Fibroblast of the aortic adventitia (primary cell): ENCODE measurements at places on chromosomes 1 and 21.

DNA sequence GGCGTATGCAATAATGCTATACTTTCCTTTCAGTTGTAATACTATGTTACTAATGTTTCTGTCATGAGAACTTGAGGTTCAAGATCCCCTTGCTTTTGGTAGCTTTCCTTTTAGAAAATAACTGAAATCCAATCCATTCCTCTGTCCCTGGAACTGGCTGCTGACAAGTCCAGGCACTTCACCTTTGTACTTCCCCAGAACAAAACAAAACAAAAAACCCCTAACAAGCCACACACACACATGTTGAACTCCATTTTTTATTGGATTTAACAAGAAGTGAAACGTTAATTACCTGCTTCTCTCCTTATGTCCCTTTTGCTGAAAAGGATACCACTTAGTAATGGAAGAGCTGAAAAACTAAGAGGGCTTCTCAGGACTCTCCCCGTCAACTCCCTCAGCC is 26.1 kb upstream of the SDC3 start:
- DNase-seq: no peak

DNA sequence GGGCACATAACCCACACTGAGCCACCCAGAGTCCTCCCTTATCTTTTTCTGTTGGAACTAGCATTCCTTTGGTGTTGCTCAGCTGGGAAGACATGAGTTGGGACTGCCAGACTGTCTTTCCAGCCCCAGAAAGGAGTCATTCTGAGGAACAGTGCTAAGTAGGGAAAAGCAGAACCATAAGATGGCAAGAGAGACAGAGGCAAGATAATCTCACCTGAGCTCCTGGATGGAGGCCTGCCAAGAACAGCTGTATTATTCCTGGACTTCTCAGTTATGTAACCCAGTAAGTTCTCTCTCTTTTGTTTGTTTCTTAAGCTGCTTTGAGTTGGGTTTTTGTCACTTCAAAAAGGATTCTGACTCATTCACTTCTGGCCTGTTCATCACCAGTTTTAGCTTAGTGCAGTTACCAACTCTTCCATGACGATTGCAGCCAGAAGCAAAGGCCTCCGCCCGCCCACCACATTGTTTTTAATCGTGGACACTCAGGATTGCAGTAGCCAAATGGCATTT is 134.4 kb downstream of the OMA1 start:
- peak; percentile 57 for DNase-seq

DNA sequence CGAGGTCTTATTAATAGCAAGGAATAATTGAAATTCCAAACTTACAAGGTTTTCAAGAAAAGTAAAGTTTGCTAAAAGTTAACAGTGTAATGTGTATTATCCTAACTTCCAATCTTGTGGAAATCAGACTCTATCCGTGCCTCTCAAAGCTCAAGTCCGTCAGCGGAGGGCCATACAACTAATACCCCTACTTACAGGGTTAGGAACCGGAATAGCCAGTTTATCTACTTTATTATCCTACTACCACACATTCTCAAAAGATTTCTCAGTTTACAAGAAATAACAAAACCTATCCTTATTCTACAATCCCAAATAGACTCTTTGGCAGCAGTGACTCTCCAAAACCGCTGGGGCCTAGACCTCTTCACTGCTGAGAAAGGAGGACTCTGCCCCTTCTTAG is 457.8 kb downstream of the PTPRC start:
- DNase-seq: no peak

DNA sequence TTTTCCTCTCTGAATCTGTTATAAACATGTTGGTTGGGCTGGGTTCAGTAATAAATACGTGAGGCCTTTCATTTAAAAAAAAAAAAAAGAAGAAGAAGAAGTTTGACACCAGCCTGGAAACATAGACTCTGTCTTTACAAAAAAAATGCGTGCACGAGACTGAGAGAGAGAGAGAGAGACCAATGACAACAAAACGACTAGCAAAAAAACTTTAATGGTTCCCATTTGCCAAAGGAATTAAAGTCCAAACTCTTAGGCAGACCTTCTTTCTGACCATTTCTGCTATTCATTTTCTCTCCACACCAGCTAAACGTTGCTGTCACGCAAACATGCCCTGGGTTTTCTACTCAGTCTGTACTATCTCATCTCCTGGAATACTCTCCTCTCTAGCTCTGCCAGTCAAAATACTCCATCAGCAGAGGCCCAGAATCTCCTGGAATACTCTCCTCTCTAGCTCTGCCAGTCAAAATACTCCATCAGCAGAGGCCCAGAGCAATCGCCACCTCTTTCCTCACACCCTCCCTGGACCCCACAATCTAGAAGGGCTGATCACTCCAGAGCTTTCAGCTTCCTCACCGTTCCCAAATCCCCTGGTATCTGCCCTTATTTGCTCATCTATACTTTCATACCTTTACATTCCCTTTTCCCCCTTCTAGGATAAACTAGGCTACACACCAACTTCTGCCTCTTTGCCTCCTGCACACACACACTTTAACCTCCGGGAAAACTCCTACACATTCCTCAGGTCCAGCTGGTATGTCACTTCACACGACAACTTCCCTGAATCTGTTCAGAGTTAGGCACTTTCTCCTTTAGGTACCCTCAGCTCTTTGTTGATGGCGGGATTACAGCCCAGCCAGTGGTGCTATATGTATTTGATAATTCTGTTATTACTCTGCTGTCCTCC is 100.0 kb downstream of the CDC7 start:
- DNase-seq: peak; percentile 75

DNA sequence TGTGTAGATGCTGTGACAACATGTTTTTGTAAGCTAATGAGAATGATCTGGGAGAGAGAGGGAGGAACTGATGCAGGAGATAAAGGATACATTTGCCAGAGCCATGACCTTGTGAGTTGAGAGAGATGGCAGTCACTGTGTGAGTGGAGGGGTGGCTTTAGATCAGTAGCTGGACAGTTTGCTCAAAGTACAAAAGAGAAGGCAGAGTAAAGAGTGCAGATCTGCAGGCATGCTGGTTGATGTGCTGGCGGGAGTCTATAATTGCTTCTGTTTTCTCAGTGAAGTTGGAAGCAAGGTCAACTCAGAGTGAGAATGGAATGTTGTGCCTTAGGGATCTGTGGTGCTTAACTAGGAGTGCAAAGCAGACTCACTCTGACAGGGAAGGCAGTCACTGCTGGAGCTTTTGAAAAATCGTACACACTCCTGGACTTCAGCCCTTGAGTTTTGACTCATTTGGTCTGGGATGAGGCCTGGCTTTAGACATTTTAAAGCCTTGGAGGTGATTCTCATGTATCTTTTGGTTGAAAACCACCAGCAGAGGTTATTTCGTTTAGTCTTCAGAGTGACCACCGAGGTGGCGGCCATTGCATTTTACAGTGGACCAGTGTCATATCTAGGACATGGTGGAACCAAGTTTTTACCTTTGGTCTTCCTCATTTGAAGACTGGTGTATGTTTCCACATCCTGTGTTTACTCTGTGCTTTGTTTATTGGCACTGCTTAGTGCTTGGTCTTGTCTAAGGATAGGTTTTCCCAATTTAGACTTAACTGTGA is 49.6 kb downstream of the MTR start:
- DNase-seq: peak; percentile 34

DNA sequence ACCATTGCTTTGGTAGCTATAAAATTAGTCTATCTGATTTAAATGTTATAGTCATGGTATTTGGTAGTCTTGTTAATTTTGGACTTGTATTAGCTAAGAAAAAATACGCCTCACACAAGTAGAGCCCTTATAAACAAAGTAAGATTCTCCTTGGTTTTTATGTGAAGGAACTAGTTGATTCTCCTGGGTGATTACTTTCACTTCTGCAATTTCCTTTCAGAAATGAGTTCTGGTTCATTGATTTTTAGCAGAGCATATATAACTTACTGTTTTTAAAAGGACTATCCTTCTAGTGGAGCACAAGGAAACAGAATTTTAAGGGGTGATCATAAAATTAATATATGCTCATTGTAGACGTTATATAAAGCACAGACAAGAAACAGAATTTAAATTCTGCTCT is 120.1 kb downstream of the BACH1 start:
- DNase-seq: no peak

- DNase-seq: no peak
Measured at GRCh38 chr21:21085206-21085605, 87.0 kb downstream of the NCAM2 start.

DNA sequence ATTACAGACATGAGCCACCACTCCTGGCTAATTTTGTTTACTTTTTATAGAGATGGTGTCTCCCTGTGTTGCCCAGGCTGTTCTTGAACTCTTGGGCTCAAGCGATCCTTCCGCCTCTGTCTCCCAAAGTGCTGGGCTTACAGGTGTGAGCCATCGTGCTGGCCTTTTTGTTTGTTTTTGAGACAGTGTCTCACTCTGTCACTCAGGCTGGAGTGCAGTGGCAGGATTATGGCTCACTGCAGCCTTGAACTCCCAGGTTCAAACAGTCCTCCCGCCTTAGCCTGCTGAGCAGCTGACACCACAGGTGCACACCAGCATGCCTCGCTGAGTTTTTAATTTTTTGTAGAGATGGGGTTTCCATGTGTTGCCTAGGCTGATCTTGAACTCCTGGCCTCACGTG is 49.1 kb downstream of the ADARB1 start:
- DNase-seq: no peak

GRCh38 chr1:148362626-148363438 is 120.3 kb downstream of the PPIAL4G start:
- DNase-seq: no peak

- peak; percentile 36 for DNase-seq
Measured at GRCh38 chr1:208654241-208654640, 410.1 kb upstream of the PLXNA2 start.

DNA sequence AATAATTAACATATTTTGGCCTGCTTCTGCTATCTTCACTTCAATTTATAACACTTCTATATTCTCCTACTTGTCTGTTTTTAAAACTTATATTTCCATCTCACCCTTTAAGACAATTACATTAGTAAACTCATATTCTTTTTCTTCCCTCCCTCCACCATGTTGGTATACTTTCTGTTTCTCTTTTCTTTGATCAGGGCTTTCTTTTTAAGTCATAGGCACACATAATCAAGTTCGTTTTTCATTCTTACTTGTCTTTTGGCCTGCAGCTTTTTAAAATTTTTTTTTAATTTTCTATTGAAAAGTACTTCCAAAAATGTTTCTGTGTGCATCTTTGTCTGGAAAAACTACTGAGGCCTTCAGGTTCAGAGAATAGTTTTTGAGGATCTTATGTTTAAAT is 2.3 kb downstream of the PYHIN1 start:
- no peak for DNase-seq

GRCh38 chr1:112304126-112304525 is 91.9 kb upstream of the CTTNBP2NL start:
- no peak for DNase-seq

DNA sequence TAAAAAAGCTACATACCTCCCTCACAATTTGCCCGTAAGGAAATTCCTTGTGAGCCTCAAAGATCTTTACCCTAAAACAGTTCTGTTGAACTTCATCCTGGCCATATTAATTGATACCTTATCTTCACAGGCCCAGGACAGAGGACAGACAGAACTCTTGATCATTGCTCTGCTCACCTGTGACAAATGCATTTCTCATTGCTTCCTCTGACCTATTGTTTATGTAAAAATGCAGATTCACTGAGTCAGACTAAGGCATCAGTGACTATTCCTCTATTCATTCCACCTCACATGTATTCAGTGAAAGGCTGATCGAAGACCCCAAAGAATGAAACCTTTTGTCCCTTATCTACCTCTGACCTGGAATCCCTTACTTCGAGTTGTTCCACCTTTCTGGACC is 61.0 kb downstream of the BACH1 start:
- no peak for DNase-seq

DNA sequence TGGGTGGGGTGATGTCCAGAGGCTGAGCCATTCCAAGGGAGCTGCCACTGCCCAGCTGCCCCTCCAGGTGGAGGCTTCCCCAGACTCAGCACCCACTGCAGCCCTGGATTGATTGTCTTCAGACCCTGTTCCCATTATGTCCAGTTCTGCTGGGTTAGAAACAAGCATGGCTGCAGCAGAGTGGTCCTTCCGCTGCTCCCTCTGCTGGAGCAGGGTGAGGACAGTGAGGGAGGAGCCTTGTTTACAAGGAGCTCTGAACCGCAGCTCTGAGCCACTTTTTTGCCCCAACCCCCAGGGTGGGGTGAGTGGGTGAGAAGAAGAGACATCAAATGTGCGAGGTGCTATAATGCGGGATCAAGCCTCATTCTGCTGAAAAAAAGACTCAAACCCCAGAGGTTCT is 2.3 kb downstream of the TNNT2 start:
- DNase-seq: no peak

GRCh38 chr1:23167353-23168078 is 1.1 kb downstream of the LUZP1 start:
- DNase-seq: peak; percentile 51

- DNase-seq: no peak
Measured at GRCh38 chr1:85762804-85763203, 54.6 kb upstream of the ZNHIT6 start.

GRCh38 chr21:14263879-14264278 is 47.9 kb downstream of the RBM11 start:
- no peak for DNase-seq

DNA sequence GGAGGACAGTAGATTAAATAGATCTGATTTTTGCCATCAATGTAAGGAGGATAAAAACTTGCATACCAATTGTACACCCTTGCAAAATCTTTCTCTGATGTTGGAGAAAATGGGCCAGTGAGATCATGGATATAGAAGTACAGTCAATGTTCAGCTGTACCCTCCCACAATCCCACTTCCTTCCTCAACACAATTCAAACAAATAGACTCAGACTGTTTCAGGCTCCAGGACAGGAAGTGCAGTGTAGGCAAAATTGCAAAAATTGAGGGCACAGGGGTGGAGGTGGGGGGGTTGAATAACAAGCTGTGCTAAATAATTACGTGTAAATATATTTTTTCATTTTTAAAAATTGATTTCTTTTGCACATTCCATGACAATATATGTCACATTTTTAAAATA is 3.9 kb upstream of the IFI44 start:
- no peak for DNase-seq

- peak; percentile 45 for DNase-seq
Measured at GRCh38 chr1:201267481-201268229, 15.7 kb upstream of the PKP1 start.

- DNase-seq: peak; percentile 13
Measured at GRCh38 chr21:36097427-36098181, 27.8 kb downstream of the CBR1 start.

GRCh38 chr1:97041026-97041425 is 319.4 kb downstream of the PTBP2 start:
- no peak for DNase-seq

DNA sequence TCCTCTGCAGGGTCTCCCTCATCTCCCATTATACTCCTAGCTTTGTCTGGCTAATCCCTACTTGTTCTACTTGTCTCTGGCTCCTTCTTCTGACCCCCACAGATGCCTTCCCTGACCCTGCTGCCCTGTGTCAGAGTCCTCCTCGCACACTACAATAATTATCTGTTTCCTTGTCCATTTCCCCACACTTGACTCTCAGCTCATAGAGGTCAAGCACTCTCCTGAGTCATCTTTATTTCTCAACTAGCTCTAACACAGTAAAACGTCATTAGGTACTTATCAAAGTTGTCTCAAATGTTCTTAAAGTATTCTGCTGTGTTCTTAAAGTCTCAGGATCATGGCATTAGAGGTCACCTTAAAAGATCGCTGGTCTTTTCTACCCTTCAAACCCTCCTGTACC is 47.1 kb downstream of the C8A start:
- DNase-seq: peak; percentile 63

- DNase-seq: no peak
Measured at GRCh38 chr1:154813846-154814505, 56.1 kb downstream of the KCNN3 start.
